ENCODE measurements at places on chromosomes 6 and 20.

- no peak for DNase-seq
These were observed 3.1 kb upstream of the CABLES2 start for GRCh38 chr20:62409931-62410745.

- no peak for DNase-seq
These were observed 110.5 kb downstream of the DHX35 start for GRCh38 chr20:39072653-39073052.

GRCh38 chr6:159676890-159677505, 16.0 kb downstream of the SOD2 start:
- DNase-seq: no peak

DNA sequence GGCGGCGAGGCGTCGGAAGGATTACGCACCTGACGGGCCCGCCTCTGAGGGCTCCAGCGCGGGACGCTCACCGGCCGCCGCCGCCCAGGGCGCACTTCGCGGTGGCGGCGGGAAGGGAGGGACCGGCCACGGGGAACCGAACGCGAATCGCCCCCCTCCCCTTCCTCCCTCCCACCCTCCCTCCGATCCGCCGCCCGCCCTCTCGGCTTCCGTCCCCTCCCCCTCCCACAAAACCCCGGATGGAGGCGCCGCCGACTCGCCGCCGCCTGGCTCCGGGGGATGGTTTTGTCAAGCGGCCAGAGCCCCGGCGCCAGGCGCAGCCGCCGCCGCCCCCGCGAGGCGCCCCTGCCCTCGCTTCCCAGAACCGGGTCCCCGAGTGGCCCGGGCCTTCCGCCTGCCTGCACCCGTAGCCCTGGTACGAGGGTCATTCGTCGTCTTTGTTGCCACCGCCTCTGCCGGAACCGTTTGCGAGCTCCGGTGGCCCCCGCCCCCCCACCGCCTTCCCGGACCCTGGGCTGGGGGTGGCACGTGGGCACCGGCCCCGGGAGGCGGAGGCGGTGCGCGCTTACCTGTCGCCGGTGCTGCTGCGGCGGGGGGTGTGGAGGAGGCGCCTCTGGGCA, 398 bp downstream of the ZBTB2 start:
- peak; percentile 83 for DNase-seq

Measured in muscle of back (tissue), 13 donors.